ENCODE measurements at places on chromosomes 12 and 14. TPM values are rescaled to one million over a fixed set of nuclear protein-coding genes. Genes with fewer than 3 reads are reported as not detected.

DNA sequence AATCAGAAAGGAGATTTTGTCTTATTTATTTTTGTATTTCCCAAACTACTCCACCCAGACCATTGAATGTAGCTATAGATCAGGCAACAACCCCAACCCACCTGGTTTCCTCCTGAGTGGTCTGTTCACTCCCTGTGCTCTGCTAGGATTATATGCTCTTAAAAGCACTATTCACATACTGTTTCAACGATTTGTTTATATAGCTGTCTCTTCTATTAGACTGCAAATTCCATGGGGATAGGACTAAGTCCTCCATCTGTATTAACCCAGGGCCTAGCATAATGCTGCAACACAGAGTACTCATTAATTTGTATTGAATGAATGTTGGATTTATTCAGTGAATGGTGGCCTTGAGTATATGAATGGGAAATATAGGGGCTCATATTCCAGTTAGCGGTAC lies 307.6 kb downstream of the RAD51B start:
- no peaks in the 10 kb centered on the region for H3K36me3 ChIP-seq
- H3K4me1 ChIP-seq, result peaks cover 10% of the 10 kb centered on the region
- DNase-seq, result no peak

DNA sequence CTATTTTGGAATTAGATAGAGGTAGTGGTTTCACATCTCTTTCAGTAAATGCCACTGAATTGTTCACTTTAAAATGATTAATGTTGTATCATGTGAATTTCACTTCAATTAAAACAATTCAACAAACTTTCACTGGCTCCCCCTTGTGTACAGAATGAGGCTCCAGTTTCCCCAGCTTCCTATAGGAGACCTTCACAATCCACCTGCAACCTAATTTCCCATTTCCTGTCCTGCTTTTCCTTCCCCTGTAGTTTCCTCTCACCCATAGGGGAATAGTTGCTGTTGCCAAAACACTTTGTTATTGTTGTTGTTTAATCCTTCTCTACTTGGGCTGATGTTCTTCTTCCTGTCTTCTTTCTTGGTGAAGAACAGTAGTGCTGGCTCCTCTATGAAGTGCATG lies 59.8 kb downstream of the NPAS3 start:
- H3K4me1 ChIP-seq, result peaks cover 14% of the 10 kb centered on the region
- peak overlapping the region; percentile 85 for H3K27ac ChIP-seq
- peaks cover 2% of the 10 kb centered on the region for H3K27me3 ChIP-seq
- H3K4me3 ChIP-seq, result no peak overlapping the region
- no peak for DNase-seq
- H3K36me3 ChIP-seq, result peaks cover 15% of the 10 kb centered on the region

The GPR33 gene
- not detected for total RNA-seq

DNA sequence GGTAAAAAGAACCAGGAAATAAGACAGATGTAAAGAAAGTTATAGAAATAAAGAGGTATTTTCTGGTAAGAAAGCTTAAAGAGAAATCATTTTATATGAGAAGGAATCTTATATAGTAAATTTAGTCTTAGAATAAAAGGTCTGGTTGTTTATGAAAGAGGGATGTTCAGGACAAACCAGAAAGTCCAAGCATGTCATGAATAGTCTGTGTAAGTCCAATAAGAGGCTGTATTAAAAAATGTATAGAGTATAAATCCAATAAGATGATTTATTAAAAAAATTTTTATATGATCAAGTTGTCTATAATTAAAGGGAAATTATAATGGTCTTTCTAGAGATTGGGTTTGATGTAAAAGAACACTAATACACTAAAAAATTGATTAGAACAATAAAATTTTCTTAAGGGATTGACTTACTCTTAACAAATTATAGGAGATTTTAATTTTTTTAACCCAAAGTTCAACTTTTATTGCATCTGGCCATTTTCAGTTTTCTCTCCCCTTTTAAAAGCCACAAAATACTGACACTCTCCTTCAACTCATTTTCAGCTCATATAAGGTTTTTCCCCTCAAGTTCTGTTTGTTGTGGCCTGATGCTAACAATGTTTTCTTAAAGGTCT lies 35.1 kb downstream of the ST8SIA1 start:
- H3K4me3 ChIP-seq, result no peak overlapping the region
- no peaks in the 10 kb centered on the region for H3K4me1 ChIP-seq
- H3K27ac ChIP-seq, result no peak overlapping the region
- H3K36me3 ChIP-seq, result no peaks in the 10 kb centered on the region
- no peaks in the 10 kb centered on the region for H3K27me3 ChIP-seq

DNA sequence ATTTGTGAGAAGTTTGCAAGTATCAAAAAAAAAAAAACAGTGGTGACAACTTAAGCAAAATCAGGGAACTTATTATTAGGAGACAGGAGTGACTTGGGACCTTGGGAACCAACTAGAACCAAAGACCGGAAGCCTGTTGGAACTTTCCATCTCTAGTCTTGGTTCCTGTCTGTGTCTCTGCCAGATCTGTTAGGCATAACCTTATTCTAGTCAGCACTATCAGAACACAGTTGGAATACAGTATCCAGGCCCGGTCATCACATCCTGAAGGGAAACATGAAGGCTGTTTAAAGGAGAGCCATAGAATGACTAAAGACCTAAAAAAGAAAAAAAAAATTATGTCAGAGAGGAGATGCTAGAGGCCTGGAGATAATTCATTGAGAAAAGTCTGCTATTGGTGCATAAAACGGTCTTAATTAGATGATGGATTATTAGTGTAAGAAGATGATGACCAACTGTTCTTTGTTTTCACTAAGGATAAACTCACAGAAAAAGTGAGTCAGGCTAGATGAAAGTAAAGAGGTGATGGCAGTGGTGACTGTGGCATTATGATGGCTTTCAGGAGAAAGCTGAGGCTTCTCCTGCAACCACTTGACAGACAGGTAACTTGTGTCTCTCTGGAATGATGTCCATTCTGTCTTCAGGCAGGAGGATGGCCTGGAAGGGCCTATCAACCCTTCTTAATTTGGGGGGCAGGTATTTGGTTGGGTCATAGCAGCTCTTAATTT lies 28.2 kb downstream of the DACT1 start:
- DNase-seq, result no peak
- H3K4me3 ChIP-seq, result no peak overlapping the region
- no peak overlapping the region for H3K27ac ChIP-seq
- H3K36me3 ChIP-seq, result no peaks in the 10 kb centered on the region
- H3K4me1 ChIP-seq, result peaks cover 10% of the 10 kb centered on the region

GRCh38 chr14:64149921-64150320 lies 144.2 kb downstream of the ESR2 start:
- no peak overlapping the region for H3K4me3 ChIP-seq
- H3K27me3 ChIP-seq, result peaks cover 8% of the 10 kb centered on the region
- H3K36me3 ChIP-seq, result no peaks in the 10 kb centered on the region
- no peak for DNase-seq

GRCh38 chr14:105091517-105092170 lies 26.4 kb upstream of the GPR132 start:
- no peak for DNase-seq
- H3K4me3 ChIP-seq, result peak overlapping the region; percentile 51
- peaks cover 9% of the 10 kb centered on the region for H3K36me3 ChIP-seq
- H3K27ac ChIP-seq, result no peak overlapping the region
- H3K4me1 ChIP-seq, result peaks cover 19% of the 10 kb centered on the region

GRCh38 chr12:66354291-66354690 lies 52.0 kb downstream of the HELB start:
- H3K27ac ChIP-seq, result no peak overlapping the region
- H3K4me3 ChIP-seq, result no peak overlapping the region
- peaks cover 2% of the 10 kb centered on the region for H3K27me3 ChIP-seq
- no peaks in the 10 kb centered on the region for H3K36me3 ChIP-seq

All from endothelial cell (in vitro differentiated cells).